ENCODE measurements at places on chromosomes 2 and 18.

DNA sequence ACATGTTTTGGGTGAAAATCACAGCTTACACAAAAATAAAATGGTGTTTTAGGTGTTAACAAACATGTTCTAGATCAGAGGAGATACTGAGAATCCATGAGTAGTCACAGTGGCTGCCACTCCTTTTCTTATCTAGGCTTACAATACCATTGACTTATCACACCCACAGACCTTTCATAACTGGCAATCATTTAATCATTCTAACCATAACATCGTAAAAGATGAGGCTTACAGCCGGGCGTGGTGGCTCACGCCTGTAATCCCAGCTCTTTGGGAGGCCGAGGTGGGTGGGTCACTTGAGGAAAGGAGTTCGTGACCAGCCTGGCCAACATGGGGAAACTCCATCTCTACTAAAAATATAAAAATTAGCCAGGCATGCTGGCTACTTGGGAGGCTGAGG, 18.8 kb upstream of the SERPINB5 start:
- no peak for DNase-seq

GRCh38 chr2:196849895-196850294, 40.7 kb upstream of the C2orf66 start:
- DNase-seq, result no peak

DNA sequence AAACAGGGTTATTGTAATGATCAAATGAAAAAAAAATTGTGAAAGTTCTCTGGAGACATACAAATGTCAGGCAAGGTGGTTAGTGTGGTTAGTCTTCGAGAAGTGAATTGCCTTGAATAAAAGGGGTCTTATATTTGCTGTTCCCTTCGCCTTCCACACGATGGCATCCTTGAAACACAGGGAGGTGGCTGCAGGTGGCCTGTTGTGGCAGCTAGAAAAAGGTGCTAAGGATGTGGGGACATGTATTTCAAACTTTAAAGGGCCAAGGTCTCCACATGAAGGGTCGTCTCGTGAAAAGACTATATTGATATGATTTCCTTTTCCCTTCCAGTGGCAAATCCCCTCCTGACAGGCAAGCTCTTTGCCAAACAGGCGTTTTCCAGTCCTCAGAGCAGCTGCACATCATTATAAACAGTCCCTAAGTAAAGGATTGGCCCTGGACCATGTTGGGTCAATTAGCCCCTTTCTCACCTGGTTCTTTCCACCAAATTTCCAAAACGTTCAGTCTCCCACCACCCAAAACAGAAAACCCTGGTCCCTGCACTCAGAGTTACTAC, 68.5 kb downstream of the COPS8 start:
- DNase-seq, result no peak

- DNase-seq, result no peak
Observed at GRCh38 chr2:1268034-1268433, 145.2 kb upstream of the TPO start.

DNA sequence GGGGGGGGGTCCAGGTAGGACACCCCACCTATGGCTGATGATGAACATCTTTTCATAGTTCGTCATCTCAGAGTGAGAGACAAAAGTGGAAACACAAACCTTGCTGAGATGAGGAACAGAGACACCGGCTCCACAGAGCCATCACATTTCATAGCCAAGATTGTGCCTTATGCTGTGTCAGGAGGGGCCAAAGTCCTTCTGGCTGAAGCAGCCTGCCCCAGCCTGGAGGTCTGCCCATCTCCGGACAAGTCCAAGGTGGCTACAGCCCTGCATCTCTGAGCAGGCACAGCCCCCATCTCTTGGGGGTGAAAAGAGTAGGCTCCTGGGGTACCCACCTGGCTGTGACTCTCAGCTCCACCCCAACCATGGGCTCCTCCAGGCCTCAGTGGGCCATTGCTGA, 70.3 kb downstream of the ZBTB7C start:
- DNase-seq, result no peak

DNA sequence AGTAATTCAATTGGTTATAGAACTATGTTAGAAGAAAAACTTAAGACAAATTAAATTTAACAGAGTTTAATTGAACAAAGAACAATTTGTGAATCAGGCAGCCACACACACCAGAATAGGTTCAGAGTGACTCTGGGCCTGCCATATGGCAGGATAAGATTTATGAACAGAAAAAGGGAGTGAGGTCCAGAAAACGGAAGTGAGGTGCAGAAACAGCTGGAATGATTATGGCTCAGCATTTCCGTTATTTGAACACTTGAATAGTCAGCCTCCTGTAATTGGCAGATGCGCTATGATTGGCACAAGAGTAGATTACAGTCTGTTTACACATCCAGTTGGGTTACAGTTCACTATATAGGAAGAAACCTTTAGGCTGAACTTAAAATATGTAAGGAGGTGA, 99.0 kb downstream of the MBD2 start:
- no peak for DNase-seq

- DNase-seq, result no peak
Observed at GRCh38 chr18:34773961-34774766, 64.1 kb downstream of the DTNA start.

DNA sequence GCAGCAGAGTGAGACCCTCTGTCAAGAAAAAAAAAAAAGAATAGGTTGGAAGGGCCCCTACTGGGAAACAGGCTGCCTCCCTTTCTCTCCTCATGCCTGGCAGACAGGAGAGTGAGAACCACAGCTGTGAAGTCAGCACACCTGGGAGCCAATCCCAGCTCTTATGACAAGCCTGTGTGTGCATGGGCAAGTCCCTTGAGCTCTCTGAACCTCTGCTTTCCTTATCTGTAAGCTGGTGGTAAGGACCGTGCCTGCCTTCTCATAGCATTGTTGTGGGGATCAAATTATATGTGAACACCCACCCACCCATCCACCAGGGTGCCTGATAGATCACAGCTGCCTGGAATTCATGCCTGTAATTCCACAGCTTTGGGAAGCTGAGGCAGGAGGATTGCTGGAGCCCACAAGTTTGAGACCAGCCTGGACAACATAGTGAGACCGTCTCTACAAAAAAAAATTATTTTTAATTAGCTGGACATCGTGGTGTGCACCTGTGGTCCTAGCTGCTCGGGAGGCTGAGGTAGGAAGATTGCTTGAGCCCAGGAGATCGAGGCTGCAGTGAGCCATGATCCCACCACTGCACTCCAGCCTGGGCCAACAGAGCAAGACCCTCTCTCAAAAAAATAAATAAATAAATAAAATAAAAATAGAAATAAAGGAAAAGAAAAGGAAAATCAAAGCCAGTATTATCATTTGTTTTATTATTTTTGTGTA, 66.9 kb upstream of the MCFD2 start:
- DNase-seq, result no peak

DNA sequence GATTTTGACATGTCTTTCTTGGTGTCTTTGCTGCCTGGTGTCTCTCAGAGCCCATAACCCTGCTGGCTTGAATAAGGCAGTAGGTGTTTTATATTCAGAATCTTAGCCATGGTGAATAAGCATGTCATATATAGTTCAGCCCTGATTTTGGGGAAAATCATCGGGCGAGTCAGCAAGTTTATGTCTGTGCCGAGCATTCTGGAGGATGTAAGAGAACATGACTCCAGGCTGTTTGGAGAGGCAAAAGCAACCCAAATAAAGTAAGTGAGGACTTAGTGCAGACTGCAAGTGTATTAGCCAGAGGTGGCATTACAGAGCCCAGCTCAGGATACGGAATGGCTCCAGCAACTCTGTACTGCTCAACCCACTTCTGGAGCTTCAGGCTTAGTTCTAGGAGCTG, 50.3 kb downstream of the TCF7L1 start:
- no peak for DNase-seq

GRCh38 chr18:73462092-73462491, 594.3 kb upstream of the NETO1 start:
- no peak for DNase-seq

DNA sequence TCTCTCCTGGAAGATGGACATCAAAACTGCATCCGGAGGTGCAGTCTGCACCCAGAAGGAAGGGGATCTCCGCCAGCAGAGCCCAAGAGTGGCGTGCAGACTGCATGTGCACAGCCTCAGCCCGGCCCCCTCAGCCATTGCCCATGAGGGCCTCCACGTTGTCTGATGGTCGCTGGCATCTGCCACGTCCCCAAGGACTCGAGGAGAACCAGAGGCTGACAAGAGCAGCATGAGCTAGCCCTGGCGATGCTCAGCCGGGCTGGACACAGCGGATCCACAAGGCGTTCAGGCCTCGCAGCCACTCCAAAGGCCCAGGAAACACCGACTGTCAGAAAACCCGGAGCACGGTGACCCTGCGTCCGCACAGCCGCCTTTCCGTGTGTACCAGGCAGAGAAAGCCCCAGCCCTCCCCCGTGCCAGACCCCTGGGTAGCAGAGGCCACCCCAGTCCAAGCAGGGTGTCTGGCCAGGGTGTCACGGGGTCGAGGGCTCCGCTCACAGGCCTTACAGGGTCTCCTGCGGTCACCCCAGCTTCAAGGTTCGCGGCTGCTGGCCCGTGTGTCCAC, 48.3 kb downstream of the SLC66A2 start:
- no peak for DNase-seq

- DNase-seq, result no peak
Observed at GRCh38 chr2:150878356-150878755, 383.3 kb downstream of the RBM43 start.

GRCh38 chr2:133213651-133214050, 354.6 kb downstream of the NCKAP5 start:
- no peak for DNase-seq

GRCh38 chr18:61882296-61883004, 10.4 kb downstream of the RNF152 start:
- no peak for DNase-seq

DNA sequence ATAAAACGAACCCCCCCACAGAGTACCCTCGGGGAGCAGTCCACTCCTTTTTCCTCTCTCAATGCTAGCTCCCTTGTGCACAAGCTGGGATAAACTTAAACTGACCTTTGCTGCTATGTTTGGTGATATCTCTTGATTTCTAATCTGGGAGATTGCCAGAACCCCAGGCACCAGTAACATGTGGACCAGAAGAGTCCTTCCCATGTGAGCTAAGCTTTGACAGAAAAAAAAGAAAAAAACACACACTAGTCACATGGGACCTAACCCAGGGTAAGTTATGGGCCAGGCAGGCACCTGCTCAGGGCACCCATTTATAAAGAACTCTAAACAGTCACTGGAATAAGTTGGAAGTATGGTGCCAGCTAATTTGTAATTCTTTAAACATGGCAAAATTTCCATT, 242.6 kb downstream of the EN1 start:
- DNase-seq, result no peak

- DNase-seq, result no peak
Observed at GRCh38 chr2:196956069-196956468, 29.6 kb upstream of the PGAP1 start.

GRCh38 chr18:13568443-13569392, 157.6 kb downstream of the FAM210A start:
- DNase-seq, result no peak

DNA sequence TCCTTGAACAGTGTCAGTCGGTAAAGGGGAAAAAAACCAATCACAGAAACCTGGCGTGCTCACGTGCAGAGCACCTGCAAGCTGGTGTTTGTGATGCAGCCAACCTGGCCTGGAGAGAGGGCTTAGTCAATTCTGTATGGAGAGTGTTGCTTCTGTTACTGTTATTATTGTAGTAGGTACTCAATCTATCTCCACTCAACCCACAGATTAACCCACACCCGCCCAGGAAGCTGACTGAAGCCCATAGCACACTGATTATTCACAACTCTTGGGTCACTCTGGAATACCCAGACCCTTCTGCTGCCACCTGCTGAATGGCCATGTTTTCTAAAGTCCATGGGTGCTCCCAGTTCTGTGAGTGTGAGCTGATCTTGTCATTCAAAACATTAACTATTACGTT, 53.9 kb downstream of the TNFRSF11A start:
- DNase-seq, result no peak

- DNase-seq, result no peak
Observed at GRCh38 chr2:234977228-234977679, 25.4 kb downstream of the SH3BP4 start.

DNA sequence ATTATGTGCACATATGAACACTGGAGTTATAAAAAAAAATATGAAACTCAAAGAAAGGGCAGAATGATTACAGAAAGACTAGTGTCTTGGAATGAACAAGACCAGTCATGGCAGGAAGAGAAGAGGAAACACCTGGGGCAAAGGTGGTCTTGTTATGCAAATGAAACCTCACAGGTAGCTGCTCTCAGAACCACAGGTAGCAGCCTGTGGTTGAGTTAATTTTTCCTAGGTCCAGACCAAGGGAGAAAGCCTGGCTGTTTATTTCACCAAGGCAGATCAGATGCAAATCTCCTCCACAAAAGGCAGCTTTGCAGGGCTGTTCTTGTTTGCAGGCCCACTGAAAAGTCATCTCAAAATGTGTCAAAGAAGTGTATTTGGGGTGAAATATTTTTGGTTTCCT, 785.8 kb downstream of the RNF144A start:
- DNase-seq, result no peak

GRCh38 chr2:4483050-4483449, 779.7 kb downstream of the DCDC2C start:
- DNase-seq, result no peak

DNA sequence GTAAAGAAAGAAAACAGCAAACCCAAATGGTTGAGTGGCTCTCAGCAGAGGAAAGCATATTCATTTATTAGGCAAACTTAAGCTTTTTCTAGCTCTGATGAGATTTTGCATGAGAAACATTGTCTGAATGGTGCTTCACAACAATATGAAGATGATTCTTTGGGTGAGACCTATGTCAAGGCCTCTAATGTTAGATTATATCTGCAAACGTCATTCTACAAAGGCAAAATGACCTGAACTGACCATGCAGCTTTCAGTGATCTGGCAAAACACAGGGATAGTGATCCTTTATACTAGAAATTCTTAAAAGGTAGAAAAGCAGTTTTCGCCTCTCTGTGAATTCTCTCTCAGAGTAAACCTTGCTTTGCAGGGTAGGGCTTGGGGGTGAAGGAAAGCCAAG, 11.7 kb downstream of the RHBDD1 start:
- no peak for DNase-seq

DNA sequence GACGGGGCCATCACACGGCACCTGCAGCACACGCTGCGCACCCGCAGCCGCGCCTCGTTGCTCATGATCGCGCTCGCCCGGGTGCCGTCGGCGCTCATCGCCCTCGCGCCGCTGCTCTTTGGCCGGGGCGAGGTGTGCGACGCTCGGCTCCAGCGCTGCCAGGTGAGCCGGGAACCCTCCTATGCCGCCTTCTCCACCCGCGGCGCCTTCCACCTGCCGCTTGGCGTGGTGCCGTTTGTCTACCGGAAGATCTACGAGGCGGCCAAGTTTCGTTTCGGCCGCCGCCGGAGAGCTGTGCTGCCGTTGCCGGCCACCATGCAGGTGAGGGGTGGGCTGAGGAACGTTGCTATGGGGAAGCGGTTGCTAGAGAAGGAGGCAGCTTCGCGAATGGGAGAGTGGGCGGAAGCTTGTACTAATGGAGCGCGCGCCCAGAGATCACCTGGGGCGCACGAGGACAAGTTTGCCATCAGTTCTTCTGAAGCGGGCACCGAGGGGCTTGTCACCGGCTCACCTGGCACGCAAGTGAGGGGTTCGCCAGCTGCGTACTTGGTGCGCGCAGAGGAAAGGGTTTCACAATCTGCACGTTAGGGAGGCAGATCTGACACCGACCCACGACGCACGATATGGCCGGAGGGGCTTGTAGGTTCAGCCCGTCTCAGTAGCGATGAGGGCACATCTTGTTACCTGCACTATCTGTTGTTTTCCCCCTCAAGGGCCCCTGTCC, 45.6 kb downstream of the DDX18 start:
- no peak for DNase-seq

GRCh38 chr18:76996429-76996828, 136.2 kb downstream of the MBP start:
- DNase-seq, result no peak

- DNase-seq, result no peak
Observed at GRCh38 chr2:145740302-145740701, 1220.4 kb upstream of the ZEB2 start.

- DNase-seq, result no peak
Observed at GRCh38 chr2:230412371-230412711, 3.7 kb upstream of the SP100 start.

- DNase-seq, result peak; percentile 23
Observed at GRCh38 chr2:218028562-218029348, 26.0 kb upstream of the TNS1 start.

Data from ecto neural progenitor cell (in vitro differentiated cells).